ENCODE measurements at places on chromosomes 12 and 14. TPM values are rescaled to one million over a fixed set of nuclear protein-coding genes. Genes with fewer than 3 reads are reported as not detected.

GRCh38 chr12:18242380-18243089 is 18.8 kb upstream of the PIK3C2G start:
- no peaks in the 10 kb centered on the region for H3K36me3 ChIP-seq
- H3K4me1 ChIP-seq, result no peaks in the 10 kb centered on the region
- no peak overlapping the region for H3K4me3 ChIP-seq
- no peak overlapping the region for H3K27ac ChIP-seq

The NCAPD2 gene
- total RNA-seq, result 156 TPM

DNA sequence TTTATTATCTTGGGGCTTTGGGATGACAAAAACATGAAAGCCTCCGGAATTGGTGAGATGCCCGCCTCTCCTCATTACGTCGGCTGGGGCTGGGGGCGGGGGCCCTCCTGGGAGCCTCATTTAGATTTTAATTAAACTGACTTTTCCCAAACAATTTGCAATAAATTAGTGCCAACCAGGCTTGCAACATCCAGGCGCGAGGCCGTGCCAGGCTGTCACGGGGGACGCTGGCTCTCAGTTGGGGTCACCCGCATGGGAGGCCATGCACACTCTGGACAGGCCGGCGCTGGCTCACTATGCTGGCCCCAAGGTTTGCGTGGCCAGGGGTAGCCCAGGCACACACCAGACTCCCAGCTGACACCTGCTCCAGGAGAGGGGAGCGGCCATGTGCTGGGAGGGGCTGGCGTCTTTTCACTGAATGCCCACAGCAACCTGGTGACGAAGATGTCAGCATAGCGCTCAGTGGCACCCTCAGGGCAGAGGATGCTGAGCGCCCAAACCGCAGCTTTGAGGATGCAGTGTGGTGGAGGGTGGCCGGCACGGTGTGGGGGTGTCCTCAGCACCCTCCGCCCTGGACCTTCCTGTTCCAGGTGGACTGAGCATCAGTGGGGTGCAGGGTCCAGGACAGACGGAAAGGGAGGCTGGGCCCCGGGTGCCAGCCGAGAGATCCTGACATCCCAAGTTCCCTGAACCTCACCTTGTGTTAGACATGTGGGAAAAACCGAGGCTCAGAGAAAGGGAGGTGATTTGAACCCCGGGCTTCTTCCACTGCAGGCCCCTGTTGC is 190.8 kb upstream of the C14orf180 start:
- no peak overlapping the region for H3K27ac ChIP-seq
- no peak overlapping the region for H3K4me3 ChIP-seq
- no peaks in the 10 kb centered on the region for H3K36me3 ChIP-seq
- H3K27me3 ChIP-seq, result no peaks in the 10 kb centered on the region

GRCh38 chr14:97215263-97215969 is 418.2 kb downstream of the VRK1 start:
- H3K36me3 ChIP-seq, result no peaks in the 10 kb centered on the region
- peaks cover 20% of the 10 kb centered on the region for H3K27me3 ChIP-seq
- H3K4me1 ChIP-seq, result peaks cover 18% of the 10 kb centered on the region
- H3K4me3 ChIP-seq, result no peak overlapping the region
- no peak overlapping the region for H3K27ac ChIP-seq

The AMIGO2 gene
- 18.2 TPM for total RNA-seq

The LYZ gene
- 0.37 TPM for total RNA-seq

GRCh38 chr14:95698287-95698686 is 12.1 kb downstream of the TCL1B start:
- H3K4me3 ChIP-seq, result no peak overlapping the region
- H3K27ac ChIP-seq, result no peak overlapping the region
- peaks cover 9% of the 10 kb centered on the region for H3K4me1 ChIP-seq
- H3K36me3 ChIP-seq, result no peaks in the 10 kb centered on the region
- no peak for DNase-seq
- peaks cover 46% of the 10 kb centered on the region for H3K27me3 ChIP-seq

DNA sequence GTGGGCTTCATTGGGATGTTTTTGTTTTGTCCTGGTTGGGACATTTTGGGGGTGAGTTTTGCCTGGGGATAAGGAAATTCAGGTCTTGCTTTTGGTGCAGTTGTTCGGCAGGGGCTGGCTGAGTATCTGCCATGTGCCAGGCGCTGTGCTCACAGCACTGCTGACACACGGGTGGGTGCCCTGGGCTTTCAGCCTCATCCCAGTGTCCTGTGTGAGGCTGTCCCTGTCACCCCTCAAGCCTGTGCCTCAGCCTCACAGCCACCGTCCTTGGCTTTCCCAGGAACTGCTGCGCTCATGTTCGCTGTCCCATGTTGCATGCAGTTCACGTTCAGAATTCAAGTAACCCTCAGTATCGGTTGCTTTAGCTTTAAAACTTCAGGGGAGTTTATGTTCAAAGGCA is 24.9 kb downstream of the XRCC3 start:
- H3K4me1 ChIP-seq, result no peaks in the 10 kb centered on the region
- H3K27me3 ChIP-seq, result no peaks in the 10 kb centered on the region
- no peak for DNase-seq
- peaks cover 4% of the 10 kb centered on the region for H3K36me3 ChIP-seq
- H3K27ac ChIP-seq, result peak overlapping the region; percentile 74

The CMA1 gene
- not detected for total RNA-seq

The WBP11 gene
- 104 TPM for total RNA-seq

The KRT73 gene
- 0.36 TPM for total RNA-seq
